ENCODE measurements at places on chromosomes 2 and 18.

- DNase-seq = no peak
Measured at GRCh38 chr18:8629602-8630001, 20.4 kb downstream of the RAB12 start.

DNA sequence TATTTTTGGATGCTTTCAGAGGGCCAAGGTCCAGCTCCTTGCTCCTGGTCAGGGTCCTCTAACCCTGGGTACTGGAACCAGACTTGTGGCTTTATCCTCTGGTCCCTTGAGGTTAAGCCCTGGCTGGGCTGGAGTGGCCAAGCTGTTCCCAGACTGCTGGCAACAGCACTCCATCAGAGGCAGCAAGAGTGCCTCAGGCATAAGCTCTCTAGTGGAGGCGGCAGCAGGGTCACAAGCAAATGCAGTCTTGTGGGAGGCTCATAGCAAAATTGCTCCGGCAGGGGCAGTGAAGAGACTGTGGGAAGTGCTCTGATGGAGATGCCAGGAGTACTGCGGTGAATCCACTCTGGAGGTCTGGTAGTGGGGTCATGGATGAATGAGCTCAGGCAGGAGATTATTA is 128.9 kb upstream of the OTOS start:
- no peak for DNase-seq

- peak; percentile 58 for DNase-seq
Measured at GRCh38 chr2:54471221-54471711, 15.1 kb downstream of the SPTBN1 start.

DNA sequence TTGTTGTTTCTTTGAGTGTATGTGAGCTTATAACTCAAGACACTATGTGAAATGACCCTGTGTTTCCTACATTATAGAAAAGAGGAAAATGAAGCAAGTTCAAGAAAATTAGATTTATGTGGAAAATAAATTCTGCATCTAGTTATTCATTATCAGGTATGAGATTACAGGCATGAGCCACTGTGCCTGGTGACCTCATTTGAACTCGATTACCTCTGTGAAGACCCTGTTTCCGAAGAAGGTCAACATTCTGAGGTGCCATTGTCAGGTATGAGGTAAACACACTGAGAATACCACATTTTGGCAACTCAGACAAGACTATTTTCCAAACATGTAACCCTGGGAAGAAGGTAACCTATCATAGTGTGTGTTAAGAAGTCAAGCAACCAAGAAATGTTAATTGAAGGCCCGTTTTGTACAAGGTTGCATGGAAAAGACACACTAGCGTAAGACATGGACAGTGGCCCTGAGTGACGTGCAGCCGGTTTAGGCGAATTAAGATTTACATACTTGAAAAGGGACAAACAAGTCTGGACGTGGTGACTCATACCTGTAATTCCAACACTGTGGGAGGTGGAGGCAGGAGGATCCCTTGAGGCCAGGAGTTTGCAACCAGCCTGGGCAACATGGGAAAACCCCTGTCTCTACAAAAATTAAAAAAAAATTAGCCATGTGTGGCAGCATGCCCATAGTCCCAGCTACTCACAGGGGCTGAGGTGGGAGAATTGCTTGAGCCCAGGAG is 186.6 kb downstream of the NEDD4L start:
- no peak for DNase-seq

DNA sequence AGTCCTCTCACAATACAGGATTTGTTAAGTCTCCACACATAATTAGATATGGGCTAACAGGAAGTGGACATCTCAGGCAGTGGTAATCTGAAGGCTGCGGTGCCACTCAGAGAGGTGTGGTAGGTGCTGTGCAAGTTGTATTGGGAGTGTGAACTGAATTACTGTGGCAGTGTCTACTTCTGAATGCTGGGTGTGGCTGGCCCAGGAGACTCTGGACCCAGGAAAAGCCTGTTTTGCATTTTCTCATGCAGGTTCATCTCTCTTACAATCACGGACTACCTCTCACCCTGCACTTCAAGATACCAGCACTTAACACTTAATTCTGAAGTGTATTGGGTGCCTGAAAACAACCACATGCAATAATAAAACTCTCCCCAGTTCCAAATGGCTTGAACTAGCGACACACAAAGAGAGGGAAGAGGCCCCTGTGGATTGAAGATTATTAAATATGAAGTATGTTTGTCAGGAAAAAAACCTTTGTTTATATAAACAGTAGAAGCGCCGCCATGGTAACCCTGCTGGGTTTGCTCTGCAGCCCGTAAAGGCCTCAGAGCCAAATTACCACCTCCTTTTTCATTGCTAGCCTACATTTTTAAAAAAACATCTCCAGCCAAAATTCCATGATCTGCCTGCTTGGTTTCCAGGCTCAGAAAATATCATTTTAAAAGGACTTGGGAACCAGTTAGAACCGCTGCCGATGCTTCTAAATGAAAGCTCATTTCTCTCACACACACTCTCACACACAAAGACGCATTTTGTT is 77.5 kb downstream of the GFPT1 start:
- DNase-seq = no peak

- no peak for DNase-seq
Measured at GRCh38 chr2:188797371-188797770, 176.8 kb upstream of the COL3A1 start.

- DNase-seq = no peak
Measured at GRCh38 chr2:200188876-200189275, 117.6 kb upstream of the SPATS2L start.

DNA sequence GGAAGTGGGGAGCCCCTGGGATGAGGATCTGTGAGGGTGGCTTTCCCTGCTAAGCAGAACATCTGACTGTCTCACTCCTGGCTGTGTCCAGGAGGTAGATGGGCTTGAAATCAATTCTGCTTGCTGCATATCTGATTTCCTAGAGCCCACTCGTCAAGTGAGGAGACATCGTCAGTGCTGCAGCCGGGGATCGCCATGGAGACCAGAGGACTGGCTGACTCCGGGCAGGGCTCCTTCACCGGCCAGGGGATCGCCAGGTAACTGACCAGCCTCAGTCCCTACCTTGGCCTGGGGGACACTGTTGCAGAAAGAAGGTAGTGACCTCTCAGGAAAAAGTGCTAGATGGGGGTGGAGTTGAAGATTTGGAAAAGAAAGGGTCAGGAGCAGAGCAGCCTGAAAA is 31.3 kb downstream of the CNGA3 start:
- DNase-seq = no peak

DNA sequence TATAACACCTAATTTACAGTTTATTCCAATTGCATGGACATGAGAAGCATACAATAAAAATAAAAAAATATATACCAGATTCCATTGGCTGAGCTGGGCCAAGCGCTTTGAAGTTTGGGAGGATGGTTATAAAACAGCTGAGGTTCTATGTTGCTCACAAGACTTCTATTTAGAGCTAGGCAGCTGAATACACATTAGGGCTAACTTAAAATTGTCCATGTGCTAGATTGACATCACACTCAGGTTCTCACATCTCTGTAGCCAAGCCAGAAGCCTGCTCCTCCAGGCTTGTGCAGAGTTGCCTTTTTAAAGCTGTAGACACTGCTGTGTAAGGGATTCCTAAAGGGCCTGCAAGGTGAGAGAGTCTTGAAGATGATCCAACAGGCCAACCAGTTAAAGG is 871.1 kb upstream of the FANCL start:
- DNase-seq = no peak

DNA sequence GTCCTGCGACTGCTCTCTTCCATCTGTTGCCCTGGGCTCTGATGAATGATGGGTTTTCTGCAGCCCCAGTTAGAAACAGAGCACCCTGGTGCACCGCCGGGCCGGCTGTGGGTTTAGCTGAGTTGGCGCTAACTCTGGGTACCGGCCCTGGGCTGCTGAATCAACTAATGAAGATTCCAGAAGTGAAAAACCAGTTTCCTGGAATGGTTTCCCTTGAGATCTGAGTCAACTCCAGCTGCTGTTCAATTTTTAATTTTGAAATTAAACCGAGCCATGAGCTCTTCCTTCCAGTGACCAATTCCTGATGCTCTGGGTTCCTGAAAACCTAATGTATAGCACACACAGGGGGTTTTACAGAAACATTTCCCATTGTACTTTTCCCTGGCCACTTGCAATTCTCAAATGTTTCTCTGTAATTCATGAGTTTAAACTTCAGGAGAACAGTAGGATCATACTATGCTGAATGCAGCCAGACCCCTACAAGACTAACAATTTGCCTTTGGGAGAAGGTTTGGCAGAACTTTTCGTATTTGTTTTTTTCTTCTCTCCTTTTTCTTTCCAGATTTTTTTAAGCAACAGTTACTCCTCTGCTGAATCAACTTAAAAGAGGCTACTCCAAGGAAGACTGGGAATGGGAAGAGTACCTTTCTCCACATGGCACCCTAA is 5.5 kb downstream of the COL6A3 start:
- no peak for DNase-seq

DNA sequence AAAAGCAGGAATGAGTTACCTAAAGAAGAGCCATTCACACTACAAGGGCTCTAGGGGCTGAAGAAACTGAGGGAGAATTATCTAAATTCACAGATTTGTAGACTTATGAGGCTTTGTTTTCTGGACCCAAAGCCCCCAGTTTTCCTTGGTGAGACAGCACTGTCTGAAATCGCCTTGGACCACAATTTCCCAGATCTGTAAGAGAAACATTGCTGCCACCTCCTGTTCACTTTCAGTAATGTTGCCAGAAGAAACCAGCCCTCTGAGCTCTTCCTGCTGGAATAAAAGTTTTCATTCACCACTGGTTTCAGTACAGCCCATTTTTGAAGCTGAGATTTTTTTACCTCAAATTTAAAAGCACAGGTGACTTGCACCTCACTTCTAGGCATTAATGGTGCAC is 169.2 kb downstream of the CDH20 start:
- peak; percentile 1 for DNase-seq

DNA sequence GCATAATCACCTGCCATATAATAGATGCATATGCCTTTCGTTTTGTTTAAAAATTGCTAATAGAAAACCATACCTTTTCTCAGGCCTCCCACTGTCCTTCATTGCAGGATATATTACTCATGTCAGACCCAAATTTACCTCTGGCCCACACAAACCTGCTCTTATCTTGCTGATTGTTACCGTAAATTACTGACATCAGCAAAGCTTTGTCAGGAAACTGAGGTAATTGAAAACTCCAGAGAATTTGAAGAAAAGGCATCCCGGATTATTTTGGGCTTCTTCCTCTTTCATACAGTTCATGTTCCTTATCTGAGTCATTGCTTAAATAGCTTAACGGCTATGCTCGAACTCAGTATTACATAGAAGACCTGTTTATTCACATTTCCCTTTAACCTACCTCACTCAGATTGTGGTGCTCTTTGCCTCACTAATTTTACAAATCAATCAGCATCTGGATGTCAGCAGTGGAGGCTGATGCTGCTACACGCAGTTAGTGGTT is 145.7 kb downstream of the ZEB2 start:
- DNase-seq = no peak

DNA sequence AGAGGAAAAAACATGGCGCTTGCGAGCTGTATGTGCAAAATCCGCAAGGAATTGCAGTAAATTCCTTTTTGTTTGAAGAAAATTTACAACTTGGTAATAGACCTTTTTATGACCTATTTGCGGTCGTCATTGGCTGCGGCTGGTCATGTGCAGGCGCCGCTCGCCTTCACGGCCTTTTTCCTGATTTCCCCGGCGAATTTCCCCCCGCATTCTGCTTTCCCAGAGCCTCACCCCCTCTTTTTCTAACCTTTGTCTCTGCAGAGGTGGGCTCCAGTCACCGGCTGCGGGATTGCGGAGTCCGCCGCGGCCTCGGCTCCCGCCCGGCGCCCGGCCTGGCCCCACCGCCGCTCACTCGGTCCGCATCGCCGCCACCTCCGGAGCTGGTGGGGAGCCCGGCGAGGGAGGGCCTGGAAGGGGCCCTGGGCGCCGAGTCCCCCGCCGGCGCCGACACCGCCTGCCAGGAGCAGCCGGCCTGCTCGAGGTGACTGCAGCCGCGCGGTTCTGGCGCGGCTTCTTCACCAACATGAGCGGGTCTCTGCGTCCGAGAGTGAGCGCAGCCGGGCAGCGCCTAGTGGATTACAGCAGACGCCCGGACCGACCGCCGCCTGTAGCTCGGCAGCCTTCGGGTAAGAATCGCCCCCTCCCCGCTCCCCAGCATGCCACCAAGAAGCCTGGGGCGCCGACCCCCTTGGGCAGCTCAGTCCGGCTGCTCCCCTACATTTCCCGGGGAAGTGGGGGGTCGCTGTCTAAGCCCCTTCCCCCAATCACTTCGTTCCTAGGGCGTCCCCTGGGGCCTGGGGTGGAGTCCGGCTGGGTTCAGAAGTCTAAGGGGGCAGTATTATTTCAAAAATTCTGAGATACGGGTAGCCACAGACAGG is 7.1 kb downstream of the HOXD8 start:
- no peak for DNase-seq

All from kidney epithelial cell (primary cell).